ENCODE measurements at places on chromosomes 4 and X.

DNA sequence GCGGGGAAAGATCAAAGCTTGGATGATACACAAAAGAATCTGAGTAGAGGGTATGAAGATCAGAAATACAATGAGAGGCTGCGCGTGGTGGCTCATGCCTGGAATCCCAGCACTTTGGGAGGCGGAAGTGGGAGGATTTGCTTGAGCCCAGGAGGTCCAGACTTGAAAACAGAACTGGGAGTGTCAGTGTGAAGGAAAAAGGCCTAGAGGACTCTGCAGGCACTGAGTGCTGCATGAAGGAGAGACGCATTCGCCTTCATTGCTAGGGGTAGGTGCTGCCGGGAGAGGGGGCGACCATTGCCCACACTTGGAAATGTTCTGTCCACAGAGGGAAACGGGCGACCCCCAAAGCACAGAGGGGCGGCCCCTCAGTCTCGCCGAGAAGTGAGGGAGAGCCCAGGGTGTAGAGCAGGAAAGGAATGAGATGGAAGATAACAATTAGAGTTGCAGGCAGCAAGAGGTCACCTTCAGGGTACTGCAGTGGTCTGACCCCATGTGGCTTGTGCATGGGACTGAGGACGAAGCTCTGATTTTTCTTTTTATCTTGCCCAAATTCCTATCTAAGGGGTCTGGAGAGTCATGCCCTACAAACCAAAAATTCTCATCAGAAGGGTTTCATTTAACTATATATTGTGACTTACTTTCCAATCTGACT is 31.8 kb upstream of the ARSD start:
- DNase-seq: no peak

- no peak for DNase-seq
Observed at GRCh38 chr4:107265859-107266258, 229.7 kb upstream of the DKK2 start.

GRCh38 chr4:38621028-38621684 is 42.8 kb upstream of the KLF3 start:
- no peak for DNase-seq

DNA sequence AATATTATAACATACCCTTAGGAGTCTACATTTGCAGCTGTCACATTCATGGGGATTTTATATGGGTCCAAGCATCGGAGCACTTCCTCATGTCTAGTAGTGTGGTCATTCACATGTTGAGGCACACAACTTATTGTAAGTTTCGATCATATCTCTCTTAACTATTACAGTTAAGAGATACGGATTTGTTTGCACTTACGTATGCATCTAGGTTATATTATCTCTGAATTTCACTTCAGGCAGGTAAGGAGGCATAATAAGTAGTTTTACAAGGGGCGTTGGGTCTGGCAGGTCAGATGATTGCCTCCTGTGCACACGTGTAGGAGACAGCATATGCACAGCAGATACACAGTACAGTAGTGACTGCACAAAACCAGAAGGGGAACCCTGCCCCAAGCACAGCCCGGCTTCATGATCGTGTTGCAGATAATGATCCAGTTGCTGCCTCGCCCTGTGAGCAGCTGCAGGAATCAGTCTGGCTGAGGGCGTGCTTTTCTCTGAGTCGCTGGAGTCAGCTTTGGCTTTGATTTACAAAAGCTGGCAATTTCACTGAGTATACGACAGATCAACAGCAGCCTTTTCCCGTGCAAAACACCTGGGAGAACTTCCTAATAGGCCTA is 302.9 kb upstream of the GATB start:
- DNase-seq: no peak

GRCh38 chr4:144985531-144985930 is 112.5 kb downstream of the ANAPC10 start:
- DNase-seq: no peak

- no peak for DNase-seq
Observed at GRCh38 chrX:13022926-13023325, 21.5 kb downstream of the FAM9C start.

- DNase-seq: no peak
Observed at GRCh38 chr4:87758270-87758669, 41.1 kb upstream of the IBSP start.

GRCh38 chr4:86356425-86357210 is 3.2 kb downstream of the MAPK10 start:
- DNase-seq: peak; percentile 8

DNA sequence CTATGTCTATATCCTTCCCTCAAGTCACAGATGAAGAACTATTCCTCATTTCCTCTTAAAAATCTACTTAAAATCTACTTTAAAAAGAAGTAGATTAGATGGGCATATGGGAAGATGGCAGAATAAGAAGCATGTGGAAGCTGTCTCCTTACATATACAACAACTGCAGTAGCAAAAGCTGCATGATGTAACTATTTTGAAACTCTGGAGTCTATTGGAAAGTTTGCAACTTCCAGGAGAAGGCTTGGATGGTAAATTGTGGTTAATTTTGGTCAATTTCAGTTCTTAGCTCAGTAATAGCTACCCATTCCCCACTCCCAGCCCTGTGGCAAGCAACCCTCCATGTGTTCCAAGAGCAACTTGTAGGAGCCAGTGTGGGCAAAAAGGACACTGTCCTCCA is 36.9 kb downstream of the MORC4 start:
- no peak for DNase-seq

DNA sequence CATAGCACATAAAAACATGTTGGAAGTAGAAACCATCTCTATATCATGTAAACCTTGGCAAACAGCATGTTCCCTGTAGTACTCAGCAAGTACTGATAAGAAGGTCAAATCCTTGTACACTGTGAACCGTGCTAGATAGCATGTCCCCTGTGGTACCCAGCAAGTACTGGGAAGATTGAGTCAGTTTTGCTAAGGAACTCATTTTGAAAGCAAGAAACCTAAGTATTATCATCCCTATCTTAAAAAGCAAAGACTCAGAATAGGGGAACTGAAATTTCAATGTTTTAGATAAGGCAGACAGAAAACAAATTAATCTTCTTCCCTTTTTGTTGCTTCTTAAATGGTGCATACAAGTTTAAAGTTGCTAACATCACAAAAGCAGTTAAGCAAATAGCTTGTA is 180.2 kb downstream of the RBM46 start:
- no peak for DNase-seq

GRCh38 chr4:166064721-166065120 is 191.7 kb downstream of the TLL1 start:
- no peak for DNase-seq

- DNase-seq: no peak
Observed at GRCh38 chr4:129233691-129234090, 137.7 kb downstream of the C4orf33 start.

- DNase-seq: no peak
Observed at GRCh38 chrX:18377796-18378195, 23.3 kb upstream of the SCML2 start.

DNA sequence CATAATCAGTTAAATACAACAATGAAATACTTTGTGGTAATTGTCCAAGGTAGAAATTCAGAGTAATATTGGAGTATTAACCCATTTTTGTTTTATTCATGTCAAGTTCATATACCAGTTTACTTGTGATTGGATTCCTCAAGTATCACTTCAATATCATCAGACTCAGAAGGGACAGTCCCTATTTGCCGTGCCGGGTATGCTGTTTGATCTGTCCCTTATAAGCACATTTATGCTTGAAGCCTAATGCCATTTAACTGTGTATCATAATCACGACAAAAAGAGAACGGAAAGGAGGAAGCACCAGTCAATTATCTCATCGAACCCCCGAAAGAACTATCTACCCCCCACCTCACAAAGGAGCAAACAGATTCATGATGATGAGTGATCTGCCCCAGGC is 171.0 kb upstream of the TBL1X start:
- DNase-seq: no peak

- no peak for DNase-seq
Observed at GRCh38 chr4:1090036-1090435, 23.3 kb downstream of the RNF212 start.

GRCh38 chrX:19057856-19058255 is 64.4 kb downstream of the ADGRG2 start:
- no peak for DNase-seq

GRCh38 chr4:96301715-96302114 is 461.8 kb downstream of the PDHA2 start:
- no peak for DNase-seq

DNA sequence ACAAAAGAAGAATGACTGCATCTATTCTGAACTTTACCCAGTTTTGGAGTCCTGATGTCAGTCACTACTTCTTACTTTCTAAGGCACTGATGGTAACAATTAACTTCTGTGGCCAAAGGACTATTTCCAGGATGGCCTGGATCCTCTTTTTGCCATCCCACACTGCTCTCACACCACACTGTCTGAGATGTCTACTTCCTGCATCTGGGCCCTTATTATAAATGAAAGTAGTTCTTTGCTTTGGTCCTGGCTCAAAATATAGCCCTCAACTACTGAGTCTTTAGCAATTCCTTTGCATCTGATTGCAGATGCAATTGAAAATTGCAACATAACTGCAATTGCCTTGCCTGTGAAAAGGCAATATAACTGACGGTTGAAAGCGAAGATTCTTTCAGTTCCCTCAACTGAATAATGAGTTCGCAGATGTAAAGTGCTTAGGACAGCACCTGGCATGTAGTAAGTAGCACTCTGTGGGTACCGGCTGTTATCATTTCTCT is 44.2 kb downstream of the COQ2 start:
- DNase-seq: no peak

- DNase-seq: no peak
Observed at GRCh38 chr4:16692046-16692445, 206.4 kb downstream of the LDB2 start.

- DNase-seq: no peak
Observed at GRCh38 chr4:71110499-71110898, 117.0 kb downstream of the DCK start.

GRCh38 chrX:16832301-16832700 is 37.9 kb downstream of the RBBP7 start:
- no peak for DNase-seq

GRCh38 chr4:162803378-162803777 is 363.3 kb downstream of the NAF1 start:
- DNase-seq: no peak

DNA sequence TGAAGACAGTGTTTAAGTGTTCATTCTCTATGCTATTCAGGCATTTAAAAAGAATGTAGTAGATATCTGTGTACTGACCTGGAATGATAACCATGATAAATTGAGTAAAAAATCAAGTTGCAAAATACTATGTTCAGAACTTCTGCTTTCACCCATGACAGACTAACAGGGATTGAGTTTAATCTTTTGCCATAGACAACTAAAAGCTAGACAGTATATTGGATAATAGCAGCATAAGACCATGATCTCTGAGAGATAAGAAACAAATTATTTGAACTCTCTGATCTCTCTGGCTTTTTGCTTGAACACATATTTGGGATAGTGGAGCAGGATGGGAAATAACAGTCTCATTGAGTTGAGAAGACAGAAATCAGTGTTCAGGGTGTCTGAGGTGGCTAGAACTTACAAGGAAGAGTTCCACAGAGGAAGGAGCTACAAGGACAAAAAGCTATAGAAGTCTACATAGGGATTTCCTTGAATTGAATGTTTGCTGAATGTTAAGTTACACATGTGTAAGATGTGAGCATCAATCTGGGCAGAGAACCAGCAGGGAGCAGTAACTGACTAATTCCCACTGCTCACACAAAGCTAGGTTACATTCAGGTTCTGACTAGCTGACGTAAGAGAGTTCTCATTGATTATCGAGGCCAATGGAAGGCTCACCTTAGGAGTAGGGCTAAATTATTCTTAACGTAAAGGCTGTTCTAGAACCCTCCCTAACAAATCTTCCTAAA is 60.4 kb downstream of the SLC30A9 start:
- DNase-seq: no peak

DNA sequence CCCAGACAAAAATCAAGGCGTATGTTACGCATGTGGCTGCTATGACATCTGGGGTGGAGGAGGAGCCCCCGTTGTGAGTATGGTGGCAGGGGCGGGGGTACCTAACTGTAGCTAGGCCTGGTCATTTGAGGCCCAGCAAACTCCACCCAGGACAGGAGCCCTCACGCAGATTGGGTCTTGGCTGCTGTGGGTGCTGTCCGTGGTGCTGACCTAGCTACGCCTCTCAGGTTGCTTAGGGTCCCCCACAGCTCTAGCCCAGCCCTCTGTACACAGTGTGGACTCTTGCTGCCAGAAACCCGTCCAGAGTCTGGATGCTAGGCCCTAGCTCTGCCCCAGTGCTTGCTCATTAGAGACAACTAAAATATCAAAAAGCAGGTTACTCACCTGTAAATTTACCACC is 146.7 kb upstream of the PSAPL1 start:
- no peak for DNase-seq

DNA sequence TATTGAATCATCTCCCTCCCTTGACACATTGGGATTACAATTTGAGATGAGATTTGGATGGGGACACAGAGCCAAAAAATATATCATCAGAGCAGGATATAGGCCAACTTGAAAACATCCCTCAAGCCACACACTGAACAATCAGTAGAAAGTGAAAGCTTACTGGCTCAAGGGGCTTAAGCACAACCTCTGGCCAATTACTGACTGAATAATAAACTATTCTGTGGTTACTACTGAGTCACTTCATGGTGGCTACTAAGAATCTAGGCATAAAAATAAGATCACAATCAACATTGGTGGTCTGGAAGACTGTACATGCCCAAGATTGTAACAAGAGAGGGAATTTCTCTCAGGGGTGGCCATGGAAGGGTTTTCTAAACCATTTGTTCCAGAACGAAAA is 27.4 kb upstream of the GPR174 start:
- DNase-seq: no peak

DNA sequence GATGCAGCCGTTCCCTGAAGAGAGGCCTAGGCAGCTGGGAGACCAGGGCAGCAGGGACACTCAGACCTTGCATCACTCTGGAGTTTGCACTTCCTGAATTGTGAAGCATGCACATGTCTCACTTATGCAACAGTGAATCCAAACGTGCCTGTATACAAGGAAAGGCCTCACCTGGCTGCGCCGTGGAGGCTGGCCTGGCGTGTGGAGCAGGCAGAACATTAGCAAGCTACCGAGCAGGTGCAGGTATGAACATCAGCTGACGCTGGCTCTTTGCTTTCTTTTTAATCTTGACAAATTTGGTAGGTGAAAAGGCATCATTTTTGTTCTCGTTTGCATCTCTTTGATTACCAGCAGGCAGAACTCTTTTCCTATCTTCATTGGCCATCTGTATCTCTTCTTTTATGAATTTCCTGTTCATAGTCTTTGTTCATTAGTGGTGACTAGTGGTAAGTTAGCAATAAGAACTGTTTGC is 37.1 kb upstream of the IRAK1 start:
- DNase-seq: no peak

- DNase-seq: no peak
Observed at GRCh38 chrX:6667048-6667768, 132.3 kb upstream of the VCX3A start.

- DNase-seq: no peak
Observed at GRCh38 chrX:23820235-23820782, 37.3 kb downstream of the SAT1 start.

- DNase-seq: no peak
Observed at GRCh38 chr4:140829825-140830224, 73.6 kb upstream of the TBC1D9 start.

- no peak for DNase-seq
Observed at GRCh38 chr4:38871593-38871992, 4.0 kb downstream of the FAM114A1 start.

GRCh38 chr4:109172301-109172700 is 130.2 kb downstream of the COL25A1 start:
- DNase-seq: no peak

GRCh38 chrX:100946299-100946927 is 17.7 kb upstream of the XKRX start:
- no peak for DNase-seq

- no peak for DNase-seq
Observed at GRCh38 chr4:148565801-148566200, 123.6 kb upstream of the NR3C2 start.
